ENCODE measurements at places on chromosomes 1 and 21.

DNA sequence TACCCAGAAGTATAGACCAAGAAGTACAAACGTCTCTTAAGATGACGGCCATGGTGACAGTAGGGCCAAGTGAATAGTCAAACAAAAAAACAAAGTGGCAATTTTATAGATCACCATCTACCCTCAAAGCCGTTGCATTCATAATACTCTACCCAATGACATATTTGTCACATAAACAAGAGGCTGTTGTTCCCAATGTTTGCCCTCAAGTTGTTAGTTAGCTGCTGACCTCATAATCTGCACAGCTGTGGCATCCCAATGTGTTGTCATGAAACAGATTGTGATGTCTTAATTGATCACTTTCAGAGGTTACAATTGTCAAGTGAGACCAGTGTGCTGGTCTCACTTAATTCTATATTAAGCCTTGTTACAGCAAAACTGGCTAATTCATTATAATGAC, 333.8 kb downstream of the ST6GALNAC3 start:
- no peak for DNase-seq

DNA sequence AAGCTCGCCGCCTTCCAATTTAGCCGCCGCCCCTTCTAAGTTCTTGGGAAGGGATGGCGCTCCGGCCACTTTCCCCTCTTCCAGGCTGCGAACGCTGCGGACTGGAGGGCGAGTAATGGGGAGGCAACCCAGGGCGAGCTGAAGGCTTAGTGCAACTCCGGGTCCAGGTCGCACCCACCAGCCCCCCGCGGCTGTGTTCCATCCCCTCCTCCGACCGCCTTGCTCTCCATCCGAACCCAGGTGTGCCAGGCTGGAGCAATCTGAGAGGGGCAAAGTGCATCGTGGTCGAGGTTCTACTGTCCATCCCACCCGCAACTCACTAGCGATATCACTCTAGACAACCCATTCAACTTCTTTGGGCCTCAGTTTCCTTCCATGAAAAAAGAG, 13.4 kb downstream of the PAX7 start:
- no peak for DNase-seq

- no peak for DNase-seq
Measured at GRCh38 chr1:14909920-14910460, 243.6 kb upstream of the TMEM51 start.

GRCh38 chr1:53878492-53879105, 11.0 kb downstream of the YIPF1 start:
- DNase-seq: peak; percentile 76

- DNase-seq: no peak
Measured at GRCh38 chr1:197982256-197982655, 65.1 kb downstream of the LHX9 start.

DNA sequence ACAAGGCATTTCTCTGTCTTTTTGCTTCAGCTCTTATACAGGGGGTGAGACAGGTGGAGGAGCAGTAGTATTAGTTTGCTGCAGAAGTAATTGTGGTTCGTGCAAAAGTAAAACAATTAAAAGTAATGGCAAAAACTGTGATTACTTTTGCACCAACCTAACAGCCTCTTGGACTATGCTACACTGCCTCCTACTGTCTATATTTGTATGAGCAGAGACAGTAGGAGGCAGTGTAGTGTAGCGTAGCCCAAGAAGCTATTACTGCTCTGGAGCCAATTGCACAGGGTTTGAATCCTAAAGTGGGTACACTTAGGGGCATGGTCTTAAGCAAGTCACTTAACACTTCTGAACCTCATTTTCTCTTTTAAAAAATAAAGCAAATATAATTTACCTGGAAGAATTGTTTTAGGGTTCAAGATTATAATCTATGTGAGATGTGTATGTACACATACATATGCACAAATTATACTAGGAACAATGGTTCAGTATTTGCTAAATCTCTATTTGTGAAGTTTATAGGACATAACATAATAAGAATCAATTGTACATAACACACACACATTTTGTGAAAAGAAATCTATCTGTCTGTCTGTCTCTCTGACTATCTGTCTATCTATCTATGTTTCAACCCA, 103.8 kb downstream of the BRINP3 start:
- no peak for DNase-seq

DNA sequence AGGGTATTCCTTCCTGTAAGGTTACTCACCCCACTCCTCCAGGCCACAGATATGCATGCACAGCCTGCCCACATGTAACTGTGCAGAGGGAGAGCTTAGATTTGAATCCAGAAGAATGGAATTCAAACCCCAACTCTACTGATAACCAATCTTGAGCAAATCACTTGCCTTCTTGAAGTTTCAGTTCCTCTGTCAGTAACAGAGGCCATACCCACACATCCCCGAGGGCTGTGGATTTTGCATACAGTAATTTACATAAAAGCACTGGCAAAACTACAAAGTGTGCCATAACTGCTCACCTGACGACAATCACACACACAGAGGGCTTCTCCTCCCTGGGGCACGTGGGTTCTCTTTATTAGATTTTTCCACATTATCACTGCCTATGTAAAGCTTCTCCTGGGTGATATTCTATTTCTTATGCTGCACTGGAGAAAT, 18.6 kb downstream of the CD247 start:
- DNase-seq: no peak

DNA sequence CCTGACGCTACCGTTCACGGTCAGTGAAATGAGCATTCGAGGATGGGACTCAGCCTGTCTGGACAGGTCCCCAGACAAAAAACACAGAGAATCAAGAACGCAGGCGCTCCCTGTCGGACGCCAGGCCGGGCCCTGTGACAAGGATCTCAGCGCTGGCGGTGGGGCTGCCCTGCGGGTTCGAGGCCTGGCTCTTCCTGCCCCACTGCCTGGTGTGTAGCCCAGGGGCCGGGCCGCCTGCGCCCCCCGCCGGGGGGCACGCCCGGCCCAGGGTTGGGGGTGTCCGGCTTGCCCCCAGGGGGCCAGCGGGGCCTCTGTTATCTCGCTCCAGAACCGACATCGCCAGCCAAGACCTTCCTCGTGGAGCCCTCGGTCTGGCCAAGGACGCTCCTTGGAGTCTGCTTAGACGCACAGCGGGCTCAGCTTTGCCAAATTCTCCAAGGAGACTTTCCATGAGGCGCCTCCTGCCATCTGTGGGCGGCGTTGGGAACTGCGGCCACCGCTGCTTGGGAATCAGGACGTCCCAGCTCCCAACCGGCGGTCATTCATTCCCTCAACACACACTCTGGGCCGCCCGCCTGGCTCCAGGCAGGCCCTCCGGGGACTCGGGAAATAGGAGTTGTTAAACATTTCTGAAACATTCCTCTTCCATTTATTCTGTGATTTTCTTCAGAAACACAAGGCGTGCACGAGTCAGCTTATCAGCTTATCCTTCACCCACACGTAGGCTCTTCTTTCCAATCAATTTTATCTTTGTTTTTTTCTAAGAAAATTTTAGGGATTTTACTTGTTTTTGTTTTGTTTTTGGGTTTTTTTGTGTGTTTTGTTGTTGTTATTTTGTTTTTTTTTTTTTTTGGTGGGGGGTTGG, 11.3 kb upstream of the RIPK4 start:
- DNase-seq: peak; percentile 68

GRCh38 chr21:38384675-38385426, 113.4 kb downstream of the ERG start:
- no peak for DNase-seq

DNA sequence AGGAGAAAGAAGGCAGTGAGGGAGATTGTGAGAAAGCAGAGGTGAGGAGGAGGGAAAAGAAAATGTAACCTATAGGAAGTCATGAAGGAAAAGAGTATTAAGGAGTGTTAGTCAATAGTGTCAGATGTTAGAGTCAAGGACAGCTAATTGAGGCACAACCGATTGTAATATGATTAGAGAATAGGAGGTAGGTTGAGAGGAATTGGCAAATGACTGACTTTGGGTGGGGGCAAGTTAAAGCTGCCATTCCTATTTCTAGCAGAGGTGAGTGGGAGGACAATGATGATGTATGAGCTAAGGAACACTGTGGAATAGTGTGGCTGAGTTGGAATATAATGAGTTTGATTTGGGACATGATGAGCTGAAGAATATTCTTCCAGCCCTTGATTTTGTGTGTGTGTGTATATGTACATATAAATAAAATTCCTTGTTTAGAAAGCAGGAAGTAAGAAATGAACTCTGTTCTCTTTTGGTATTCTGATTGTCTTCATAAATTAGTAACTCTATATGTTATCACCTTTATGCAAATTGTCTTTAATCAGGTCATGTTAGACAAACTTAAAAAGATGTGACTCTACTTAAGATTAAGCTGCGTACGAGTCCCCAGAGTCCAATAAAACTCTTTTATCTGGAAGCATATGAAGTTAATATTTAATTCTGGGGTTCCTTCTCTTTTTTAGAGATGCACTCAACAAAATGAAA, 98.4 kb downstream of the FNBP1L start:
- DNase-seq: no peak

DNA sequence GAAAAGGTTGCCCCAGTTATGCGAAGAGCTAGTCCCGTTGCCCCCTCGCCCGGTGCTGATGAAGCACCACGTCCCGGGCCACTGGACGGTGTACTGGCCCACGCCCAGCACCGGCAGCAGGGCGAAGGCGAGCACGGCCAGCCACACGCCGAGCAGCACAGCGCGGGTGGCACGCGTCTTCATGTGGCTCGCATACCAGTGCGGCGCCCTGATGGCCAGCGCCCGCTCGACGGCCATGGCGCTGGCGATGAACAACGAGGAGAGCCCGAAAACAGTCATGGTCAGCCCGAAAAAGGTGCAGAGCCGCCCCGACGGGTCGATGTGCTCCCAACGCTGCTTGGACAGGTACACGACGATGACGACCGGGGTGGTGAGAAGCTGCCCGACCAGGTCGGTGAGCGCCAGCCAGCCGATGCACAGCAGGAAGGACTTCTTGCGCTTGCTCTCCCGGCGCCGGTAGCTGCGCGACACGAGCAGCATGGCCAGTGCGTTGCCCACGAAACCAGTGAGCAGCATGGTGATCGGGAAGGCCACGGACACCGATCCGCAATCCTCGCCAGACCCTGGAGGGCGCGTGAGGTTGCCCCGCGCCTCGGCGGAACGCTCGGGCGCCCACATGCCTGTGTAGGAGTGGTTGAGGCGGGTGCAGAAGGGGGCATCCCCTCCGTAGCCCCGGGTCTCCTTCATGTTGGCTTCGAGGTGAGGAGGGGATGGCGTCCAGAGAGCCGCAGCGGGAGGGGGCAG, 553 bp downstream of the PTGER3 start:
- DNase-seq: no peak

DNA sequence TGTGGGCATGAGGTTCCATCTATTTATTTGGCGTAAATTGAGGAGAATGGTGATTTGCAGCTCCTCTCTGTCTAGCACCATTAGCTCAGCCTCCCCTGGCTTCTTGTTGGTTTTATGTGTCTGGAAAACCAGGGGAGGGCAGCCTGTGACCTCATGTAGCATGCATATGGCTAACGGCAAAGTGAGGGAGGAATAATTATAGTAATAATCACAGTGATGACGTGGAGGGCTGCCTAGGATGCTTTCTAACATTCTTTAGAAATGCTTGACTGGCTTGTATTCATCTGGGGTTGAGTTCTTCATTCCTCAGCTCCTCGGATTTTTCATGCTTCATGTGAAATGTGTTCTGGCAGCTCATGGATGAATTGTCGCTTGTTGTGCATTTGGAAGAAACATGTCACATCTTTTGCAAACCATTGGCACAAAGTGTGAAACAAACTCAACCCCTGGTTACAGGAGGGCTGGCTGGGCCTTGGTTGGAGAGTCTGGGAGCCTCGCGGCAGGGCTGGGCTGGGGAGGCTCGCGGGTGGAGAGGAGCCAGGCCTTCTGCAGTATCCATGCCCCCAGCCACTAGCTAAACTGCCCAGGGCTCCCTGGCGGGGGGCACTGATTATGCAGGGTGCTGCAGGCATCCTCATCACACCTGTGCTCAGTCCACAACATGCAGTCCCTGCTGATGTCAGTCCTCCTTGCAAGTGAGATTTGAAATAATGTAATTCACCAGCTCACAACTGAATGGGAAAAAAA, 149.6 kb downstream of the DISC1 start:
- DNase-seq: no peak

DNA sequence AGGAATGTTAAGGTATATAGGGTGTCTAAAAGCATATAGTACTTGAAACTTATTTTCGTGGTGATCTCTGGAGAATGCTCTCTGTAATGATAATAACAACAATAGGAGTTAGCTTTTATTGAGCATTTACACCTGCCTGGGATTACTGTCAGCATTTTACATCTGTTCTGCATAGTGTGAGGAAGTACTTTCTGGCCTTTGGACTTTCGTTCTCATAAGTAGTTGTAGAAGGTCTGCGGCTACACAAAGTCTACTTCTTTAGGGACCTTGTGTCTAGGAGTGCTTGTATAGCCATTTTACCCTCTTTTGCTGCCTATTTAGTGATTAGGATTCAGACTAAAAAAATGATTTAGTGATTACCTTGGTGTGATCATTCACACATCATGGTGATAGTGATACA, 103.6 kb upstream of the GPR52 start:
- no peak for DNase-seq

DNA sequence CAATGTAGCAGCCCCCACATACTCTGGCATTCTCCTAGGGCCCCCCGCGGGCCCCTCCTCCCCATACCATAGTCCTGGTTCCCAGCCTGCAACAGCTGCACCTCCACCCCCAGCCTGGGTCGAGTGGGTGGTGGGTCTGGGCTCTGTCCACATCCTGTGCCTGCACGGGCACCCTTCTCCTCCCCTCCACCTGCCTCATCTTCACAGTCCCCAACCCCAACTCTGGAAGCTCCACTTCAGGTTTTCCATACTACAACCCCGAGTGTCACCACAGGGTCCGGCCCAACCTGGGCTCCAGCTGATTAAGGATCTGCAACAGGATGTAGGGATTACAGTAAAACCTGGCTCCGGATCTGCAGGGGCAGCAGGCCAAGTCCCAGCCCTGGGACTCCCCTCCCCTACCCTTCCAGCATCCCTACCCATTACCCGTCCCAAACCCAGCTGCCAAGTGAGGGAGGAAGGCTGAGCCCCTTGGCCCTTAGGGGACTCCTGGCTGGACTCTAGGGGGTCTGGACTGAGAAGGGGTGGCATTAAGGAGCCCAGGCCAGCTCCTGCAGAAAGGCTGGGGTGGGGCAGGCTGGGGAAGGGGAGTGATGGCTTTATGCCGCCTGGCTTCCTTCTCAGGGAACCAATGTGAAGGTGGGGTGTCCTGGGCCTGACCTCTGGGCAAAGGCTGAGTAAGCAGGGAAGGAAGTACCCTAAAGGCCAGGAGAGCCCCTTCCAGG, 116.8 kb downstream of the CASZ1 start:
- DNase-seq: peak; percentile 21

GRCh38 chr1:102891868-102892625, 216.3 kb downstream of the COL11A1 start:
- DNase-seq: no peak

GRCh38 chr1:34155860-34156259, 9.2 kb downstream of the CSMD2 start:
- no peak for DNase-seq

- no peak for DNase-seq
Measured at GRCh38 chr1:24540051-24540905, 15.6 kb upstream of the NCMAP start.

DNA sequence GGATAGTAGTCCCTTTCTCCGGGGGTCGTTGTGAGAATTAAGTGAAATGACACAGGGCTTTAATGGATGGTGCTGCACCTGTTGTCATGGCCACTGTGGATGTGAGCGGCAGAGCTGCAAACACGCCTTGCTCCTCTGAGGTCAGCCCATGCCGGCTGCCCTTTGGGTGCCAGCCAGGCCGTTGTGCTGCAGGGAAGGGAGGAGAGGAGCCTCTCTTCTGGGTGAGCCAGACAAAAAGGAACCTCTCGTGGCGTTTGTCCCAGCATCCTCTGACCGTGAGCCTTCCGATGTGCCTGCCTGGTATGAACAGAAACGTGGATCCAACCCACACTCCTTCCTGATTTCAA, 383.0 kb upstream of the VAMP3 start:
- no peak for DNase-seq

Data from NCI-H2029 treated with DMSO at 0.1 percent for 48 hours (cell line).